ENCODE measurements at places on chromosomes 7 and 10.

DNA sequence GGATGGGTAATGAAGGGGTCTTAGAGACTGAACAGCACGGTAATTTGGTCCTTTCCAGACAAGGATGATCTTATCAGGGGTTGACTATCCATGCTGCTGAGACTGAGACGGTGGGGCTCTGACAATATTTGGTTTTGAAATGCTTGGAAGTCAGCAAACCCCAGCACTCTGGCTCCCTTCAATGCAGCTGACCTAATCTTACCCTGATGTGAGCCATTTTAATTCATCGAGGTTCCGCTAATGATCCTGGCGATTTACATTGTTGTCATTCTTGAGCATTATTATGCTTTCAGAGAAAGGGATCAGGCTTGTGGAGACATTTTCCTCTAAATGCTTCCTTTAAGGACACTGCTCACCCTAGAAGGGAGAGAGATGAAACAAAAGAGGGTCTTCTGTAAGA lies 114.6 kb upstream of the BMPER start:
- no peak for DNase-seq

DNA sequence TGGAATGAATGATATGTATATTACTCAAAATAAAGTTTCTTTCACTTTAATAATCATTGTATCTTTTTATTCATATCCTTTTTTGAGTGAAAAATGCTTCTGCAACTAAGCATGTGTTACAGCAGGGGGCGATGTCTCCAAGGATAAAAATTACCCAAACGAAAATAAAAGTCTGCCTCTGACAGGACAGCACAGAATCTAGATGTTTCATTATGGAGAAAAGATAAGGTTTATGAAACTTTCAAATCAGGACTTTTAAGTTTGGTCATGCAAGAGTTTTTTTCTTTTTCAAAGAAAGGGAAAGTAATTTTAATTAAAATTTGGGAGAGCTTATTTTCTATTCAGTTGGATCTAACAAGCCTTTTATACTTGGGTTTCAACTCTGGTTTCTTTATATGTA lies 48.4 kb downstream of the TES start:
- no peak for DNase-seq

DNA sequence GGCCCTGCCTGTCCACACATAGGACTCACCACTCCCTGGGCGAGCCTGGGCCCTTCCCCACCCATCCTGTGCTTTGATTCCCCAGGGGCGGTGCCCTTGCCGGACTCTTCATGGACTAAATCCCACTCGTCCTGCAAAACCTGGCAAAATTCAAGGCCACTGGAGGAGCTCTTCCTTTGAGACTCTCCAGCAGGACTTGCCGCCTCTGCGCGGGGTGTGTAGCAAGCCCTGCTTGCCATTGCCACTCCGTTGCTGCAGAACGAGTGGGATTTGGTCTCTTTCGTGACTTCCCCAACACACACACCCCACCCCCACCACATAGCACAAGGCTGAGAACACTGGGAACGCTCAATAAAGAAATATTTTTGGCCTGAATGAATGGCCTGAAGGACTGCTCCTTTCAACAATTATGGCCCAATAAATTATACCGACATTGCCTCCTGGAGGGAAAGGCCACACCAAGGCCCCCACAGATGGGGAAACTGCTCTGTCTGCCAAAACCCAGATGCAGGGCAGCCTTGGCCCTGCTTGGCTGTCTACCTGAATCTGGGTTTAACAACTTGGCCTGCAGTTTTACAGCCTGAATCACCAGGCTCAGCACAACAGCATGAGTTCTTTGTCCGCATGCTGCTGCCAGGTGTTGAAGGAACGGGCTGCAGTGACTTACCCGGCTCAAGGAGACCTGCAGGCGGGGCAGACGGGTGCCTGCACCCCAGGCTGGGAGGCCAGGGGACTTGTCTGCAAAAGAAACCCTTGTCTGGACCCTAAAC lies 72.8 kb upstream of the KAT6B start:
- DNase-seq, result no peak

GRCh38 chr7:71389976-71390375 lies 258.0 kb downstream of the GALNT17 start:
- DNase-seq, result no peak

- no peak for DNase-seq
These were observed 58.1 kb downstream of the UNCX start for GRCh38 chr7:1290679-1291356.

DNA sequence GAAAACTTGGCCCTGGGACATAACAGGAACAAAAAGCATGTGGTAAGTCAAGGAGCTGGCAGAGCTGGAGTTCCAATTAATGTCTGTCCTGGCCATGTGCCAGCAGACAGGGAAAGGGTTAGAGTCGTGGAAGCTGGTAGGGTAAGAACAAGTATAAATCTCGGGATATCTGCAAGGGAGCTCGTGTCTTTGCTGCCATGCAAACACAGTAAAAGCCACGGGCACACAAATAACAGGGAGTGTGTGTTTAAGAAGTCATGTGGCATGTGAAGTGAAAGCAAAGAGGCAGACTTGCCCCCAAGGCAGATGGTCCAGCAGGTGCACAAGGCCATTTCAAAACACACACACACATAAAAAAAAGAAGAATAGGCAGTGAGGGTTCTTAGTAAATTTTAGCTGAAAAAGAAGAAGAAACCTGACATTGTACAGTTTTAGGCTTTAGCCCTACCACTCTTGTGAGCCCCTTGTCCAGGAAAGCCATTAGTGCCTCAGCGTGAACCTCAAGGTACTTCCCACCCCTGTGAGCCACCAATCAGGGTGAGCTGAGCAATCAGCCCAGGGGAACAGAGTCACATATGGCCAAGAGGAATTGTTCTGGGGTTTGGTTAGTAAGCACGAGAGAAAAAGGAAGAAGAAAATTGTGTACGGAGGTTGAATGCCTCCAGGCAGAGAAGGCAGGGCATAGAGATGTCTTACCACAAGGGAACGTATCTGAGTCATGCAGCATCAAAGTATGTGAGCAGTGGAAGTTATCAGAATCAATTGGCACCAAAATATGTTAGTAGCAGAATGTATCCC lies 32.8 kb upstream of the ARHGAP12 start:
- no peak for DNase-seq

- DNase-seq, result no peak
These were observed 6.5 kb upstream of the SNX10 start for GRCh38 chr7:26284995-26285632.

DNA sequence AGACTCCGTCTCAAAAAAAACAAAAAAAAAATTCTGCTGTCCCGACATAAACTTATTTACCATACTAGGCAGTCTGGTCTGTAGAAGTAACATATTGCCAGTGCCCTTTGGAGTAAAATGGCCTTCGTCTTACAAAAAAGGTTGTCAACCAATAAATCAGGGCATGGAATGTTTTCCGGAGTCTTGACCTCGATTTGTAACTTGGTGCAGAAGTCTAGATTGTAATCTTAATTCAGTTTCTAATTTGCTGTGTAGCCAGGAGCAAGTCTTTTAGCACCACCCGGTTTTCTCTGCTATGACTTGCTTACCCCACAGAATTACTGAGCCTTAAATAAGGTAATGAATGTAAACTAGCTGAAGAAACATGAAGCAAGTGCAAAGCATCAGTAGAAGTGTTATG lies 23.2 kb downstream of the UBN2 start:
- DNase-seq, result no peak

DNA sequence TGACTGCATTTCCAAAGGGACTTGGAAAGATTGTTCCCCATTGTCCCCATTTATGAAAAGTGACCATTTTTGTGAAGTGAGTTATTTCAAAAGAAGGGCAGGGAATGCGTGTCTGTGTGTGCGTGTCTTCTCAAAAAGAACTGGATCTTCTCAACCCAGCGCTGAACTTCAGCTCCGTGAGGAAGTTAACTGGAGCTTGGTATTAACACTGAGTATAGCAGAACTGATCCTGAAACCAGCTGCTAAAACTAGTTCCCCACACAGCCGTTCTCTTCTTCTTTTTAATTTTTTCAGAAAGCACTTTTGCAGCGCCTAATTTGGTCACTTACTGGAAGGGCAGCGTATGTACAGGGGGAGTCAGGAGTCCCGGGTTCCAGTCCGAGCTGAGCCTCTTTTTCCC lies 45.8 kb upstream of the PLEKHA1 start:
- no peak for DNase-seq

GRCh38 chr7:87479951-87480350 lies 4.5 kb upstream of the ABCB4 start:
- no peak for DNase-seq

DNA sequence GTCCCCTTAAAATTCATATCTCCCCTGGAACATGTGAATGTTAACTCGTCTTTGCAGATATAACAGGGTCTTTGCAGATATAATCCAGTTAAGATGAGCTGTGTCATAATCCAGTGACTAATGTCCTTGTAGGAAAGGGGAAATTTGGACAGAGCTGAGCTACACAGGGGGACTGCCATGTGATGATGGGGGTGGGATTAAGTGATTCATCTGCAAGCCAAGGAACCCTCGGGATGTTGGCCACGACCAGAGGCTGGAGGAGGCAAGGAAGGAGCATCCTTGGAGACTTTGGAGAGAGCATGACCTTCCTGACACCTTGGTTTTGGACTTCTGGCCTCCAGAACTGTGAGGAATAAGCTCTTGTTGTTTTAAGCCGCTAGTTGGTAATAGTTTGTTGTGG lies 153.9 kb upstream of the PCBD1 start:
- no peak for DNase-seq

- DNase-seq, result no peak
These were observed 640.8 kb downstream of the XPNPEP1 start for GRCh38 chr10:109282510-109282909.

DNA sequence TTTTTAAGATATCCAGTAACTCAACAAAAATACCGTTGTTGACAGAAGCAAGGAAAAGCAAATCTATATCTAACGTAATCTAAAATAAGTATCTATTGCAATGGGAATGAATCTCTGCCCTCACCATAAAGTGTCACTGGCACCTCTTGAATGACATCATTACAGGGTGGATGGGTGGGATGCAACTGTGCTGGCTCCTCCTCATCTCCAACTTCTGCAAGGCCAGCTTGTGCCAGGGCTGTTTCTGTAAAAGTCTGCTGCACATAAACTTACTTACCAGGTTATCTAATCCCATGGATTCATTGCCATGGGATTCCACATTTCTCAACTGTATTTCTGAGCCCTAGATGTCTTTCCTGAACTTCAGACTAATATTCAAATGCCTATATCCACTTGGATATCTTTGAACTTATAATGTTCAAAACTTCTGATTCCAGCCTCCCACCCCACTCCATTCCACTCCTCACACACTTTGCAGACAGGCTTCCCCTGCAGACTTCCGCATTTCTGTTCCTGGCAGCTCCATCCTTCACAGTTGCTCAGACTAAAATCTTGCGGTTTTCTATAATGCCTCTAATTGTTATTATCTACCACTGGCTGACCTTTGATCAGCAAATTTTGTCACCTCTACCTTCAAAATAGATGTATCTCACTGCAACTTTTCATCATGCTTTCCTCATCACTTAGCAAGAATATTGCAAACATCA lies 10.7 kb downstream of the FGL2 start:
- no peak for DNase-seq

DNA sequence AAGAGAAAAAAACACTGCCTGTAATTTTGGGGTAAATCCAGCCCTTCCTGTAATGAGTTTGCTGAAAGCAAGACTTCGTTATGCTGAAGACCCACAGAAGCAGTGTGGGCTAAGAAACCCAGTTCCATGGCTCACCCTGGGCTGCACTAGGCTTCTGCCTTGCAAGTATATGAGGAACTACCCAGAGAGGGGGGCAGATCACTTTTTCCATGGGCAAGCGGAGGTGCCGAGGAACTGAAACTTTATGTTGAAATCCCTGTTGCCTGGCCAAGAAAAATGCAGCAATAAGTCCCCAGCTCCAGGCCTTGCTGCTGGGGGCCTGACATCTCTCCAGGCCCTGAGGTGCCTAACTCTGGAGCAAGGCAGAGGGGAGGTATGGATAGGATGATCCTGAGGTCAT lies 8.5 kb downstream of the RASSF4 start:
- DNase-seq, result no peak

DNA sequence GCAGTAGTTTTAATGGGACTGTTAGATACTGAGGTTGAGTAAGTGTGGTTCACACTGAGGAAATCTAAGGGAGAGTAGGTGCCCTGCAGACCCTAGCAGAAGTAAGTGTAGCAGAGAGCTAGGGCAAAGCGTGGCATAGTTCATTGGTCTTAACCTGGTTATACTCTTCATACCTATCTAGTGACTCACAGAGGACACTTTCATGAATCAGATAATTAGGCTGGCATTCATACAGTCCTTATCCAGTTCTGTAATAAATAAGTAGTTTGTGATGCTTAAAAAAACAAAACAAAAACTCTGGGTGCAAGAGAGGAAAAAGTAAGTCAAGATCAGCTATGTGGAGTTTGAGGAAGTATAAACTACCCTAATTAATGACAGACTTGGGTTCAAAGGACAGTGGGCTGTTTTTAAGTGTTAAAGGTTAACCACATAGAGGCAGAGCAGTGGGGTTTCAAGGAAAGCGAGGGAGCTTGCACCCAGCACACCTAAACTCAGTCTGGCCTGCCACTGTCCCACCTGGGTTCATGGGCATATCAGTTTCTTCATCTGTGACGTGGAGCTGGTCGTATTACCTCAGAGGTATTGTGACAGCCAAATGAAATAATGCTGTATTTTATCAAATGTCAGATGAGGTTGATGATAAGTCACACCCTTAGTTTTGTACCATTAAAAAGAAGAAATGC lies 27.1 kb downstream of the LMTK2 start:
- no peak for DNase-seq

DNA sequence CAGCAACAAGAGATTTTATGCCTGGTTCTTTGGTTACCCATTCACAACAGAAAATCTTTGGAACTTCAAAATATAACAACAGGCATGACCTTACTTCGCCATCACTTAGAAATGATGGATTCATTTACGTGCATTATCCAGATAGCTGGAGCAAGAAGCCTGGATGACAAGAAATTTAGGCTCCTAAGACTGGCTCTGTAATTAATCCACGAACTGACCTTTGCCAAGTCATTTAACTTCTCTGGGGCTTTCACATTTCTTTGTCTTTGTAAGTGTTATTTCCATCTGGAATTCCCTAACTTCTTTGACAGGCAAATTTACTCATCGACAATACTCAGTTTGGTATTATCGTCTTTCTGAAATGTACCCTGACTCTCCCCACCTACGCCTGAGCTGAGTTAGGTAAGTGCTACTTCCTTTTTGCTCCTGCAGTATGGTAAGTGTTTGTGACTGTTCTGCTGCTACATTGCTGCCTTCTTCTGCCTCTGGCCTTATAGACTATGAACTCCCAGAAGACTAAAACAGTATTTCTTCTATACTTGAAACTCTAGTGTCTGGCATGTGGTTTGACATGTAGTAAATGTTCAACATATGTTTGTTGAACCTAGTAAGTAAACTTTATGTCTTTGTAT lies 5.5 kb upstream of the MDFIC start:
- peak; percentile 54 for DNase-seq

DNA sequence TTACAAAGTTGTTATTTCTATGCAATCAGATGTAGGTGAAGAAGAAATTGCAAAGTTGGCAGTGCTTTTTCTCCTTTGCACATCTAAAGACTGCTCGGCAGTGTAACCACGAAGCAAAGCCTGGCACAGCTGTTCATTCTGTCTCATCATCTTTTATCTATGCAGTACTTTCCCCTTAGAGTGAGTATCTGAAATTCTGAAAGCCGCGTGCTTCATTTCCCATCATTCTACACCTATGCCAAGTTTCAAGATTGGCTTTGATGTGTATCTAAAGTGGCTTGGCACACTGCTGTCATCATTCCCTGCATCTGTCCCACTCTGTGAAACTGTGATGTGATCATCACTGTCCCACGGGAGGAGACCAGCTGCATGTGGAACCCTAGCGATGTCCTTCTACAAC lies 15.2 kb downstream of the SOSTDC1 start:
- DNase-seq, result no peak
